ENCODE measurements at places on chromosomes 11 and 22.
A peak's percentile ranks its signal among the peaks of the same experiment; 100 is the strongest.

DNA sequence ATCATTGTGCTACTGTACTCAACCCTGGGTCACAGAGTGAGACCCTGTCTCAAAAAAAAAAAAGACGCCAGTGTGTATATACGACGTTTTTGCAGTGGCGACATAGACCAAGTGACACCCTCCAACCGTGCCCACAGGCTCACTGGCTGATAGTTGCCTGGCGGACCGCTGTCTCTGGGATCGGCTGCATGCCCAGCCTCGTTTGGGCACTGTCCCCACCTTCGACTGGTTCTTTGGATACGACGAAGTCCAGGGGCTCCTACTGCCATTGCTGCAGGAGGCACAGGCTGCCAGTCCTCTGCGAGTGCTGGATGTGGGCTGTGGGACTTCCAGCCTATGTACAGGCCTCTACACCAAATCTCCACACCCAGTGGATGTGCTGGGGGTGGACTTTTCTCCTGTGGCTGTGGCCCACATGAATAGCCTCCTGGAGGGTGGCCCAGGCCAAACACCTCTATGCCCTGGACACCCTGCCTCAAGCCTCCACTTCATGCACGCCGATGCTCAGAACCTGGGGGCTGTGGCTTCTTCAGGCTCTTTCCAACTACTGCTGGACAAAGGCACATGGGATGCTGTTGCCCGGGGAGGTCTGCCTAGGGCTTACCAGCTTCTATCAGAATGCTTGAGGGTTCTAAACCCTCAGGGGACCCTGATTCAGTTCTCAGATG lies 1.3 kb downstream of the CSKMT start:
- DNase-seq: no peak

GRCh38 chr11:65204143-65204542 lies 22.4 kb downstream of the CAPN1 start:
- no peak for DNase-seq

GRCh38 chr11:34333787-34334186 lies 24.0 kb downstream of the ABTB2 start:
- no peak for DNase-seq

DNA sequence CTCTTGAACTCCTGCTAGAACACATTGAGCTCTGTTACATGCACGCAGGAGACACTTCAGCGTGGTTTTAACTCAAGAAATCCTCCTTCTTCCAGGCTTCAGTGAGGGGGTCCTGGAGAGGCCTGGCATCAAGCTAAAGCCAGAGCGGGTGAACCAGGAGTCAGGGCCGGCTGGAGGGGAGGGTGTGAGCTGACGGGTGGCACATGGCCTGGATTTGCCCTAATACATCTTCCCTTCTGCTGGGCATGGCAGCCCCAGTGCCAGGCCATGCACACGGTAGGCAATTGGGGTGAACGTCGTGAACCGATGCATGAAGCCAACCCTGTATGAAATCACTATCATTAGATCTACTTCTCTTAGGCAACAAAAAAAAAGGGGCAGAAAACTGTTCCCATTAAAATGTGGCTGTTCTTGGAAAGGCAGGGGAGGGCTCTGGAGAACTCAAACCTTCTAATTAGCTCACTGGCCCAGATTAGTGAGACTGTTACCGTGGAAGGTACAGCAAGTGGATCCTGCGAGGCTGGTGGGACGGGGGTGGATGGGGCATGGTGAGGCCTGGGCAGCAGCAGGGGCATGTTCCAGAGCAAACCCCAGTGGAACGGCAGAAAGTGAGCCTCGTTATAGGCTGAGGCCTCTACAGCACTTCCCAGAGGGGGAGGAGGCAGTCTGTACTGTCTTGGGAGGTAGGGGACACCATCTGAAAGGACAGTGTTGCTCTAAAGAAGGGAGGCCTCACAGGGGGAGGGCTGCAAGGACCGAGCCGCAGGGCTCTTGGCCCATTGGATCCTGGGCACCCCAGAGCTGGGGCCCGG lies 10.6 kb downstream of the IFT27 start:
- no peak for DNase-seq

GRCh38 chr11:73429121-73429750 lies 53.0 kb downstream of the RELT start:
- no peak for DNase-seq

- no peak for DNase-seq
These were observed 5.9 kb downstream of the RANGAP1 start for GRCh38 chr22:41280065-41280464.

- no peak for DNase-seq
These were observed 12.5 kb upstream of the SMIM35 start for GRCh38 chr11:118098996-118099837.

DNA sequence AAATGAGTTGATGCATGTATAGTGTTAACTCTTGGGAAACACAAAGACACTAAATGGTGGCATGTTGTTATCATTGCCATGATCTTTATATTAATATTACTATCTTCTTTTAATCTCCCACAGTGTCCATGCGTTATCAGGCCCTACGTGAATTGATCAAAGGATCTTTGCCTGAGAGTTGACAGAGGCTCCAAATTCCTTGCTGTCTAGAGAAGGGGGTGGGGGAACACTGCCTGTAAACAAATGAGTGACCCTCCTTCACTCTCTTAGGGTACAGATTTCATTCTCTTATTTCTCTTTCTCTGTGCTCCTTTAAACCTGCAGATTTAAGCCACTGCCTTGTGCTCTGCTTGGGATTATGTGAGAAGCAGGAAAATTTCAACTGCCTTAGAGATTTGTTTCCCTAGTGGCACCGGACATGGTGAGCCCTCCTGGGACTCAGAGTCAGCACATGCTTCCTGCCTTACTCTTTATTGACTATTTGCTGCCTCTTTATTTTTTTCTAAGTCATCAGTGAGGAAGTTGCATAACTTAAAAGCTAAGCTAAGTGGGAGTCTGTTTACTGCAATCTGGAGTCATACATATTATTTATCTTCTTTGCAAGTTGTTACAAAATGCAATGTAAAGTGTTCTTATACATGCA lies 122.9 kb downstream of the MAML2 start:
- DNase-seq: no peak

DNA sequence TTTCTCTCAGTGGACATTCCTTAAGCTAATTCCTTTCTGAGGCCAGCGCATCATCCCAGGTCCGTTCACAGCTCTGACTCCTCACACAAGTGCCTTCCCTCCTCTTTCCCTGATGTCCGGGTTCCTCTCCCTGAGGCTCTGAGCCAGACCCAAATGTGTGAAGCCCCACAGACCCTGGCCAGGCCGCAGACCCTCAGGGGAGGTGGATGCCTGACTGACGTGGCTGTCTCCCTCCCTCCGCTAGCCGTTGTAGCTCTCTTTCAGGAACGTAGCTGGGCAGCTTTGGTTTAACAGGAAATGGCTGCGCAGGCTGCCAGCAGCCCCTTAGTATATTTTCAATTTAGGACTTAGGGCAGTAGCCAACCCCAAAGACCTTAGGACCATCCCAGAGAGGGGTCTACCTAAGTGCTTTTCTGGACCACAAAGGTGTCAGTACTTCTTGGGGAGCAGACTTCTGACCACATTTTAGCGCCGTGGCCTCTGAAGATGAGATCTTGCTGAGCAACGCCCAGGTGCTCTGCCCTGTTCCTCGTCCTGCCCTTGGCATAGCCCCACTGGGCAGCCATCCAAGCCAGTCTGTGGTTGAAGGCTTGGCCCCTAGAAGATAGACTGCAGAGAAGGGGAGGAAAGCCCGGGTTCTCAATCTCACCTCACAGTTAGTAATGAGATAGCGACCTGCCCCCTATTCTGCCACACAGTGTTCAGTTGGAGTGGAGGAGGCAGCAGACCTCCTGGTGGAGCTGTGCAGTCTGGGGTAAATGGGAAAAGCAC lies 27.0 kb downstream of the MYBPC3 start:
- no peak for DNase-seq

GRCh38 chr11:58998480-58999290 lies 59.4 kb downstream of the GLYATL1 start:
- no peak for DNase-seq

DNA sequence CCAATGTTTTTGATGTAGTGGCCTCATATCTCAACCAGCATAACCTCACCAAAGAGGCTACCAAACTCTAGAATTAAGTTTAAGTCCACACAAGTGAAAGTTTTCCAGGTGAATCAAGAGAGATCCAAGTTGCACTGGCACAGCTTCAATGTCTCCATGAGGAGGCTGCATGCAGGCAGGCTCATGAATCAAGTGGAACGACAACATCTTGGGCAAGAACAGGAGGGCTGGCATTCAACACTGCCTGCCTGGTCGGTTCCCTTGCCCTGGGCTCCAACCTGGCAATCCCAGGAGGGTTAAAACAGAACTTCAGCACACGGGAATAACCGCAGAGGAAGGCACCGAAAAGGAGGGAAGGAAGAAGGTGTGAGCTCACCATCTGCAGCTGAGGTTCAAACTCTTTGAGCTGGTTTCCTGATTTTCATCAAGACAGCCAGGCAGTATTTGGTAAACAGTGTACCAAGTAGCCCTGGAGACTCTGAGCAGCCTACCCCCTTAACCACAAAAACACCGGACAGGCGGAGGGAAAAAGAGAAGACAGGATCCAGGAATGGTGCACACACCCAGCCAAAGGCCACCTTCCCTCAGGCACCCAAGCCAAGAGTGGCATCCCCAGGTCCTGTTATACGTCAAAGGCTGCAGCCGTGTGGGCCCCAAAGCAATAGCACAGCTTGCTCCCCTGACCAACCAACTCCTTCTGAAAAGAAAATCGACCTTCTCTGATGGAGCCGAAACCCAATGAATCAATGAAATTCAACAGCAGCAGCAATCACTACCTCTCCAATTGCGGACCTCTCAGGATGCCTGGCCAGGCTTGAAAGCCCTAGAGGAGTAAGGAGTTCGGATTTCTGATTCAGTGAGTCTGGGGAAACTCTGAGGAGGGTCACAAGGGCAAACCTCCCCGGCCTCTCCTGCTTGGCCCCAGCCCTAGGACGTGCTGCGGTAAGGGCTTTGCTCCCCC lies 1.3 kb downstream of the PACSIN2 start:
- no peak for DNase-seq

- peak; percentile 15 for DNase-seq
These were observed 22.0 kb downstream of the RSPH14 start for GRCh38 chr22:23119494-23120414.

DNA sequence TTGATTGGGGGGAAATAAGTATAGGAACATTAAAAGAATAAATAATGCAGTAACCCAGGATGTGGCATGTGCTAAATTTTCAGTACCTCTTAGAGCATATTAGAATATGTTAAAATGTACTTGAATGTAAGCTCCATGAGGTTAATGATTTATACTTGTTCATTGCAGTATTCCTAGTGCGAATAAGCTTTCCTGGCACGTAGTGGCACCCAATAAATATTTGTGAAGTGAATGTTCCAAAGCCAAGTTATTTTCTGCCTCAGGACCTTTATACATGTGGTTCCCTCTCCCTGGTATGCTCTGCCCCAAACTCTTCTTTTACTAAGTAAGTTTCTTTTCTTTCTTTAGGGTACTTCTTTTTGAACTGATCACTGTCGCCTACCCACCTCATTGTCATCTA lies 118.8 kb downstream of the DBX1 start:
- no peak for DNase-seq

DNA sequence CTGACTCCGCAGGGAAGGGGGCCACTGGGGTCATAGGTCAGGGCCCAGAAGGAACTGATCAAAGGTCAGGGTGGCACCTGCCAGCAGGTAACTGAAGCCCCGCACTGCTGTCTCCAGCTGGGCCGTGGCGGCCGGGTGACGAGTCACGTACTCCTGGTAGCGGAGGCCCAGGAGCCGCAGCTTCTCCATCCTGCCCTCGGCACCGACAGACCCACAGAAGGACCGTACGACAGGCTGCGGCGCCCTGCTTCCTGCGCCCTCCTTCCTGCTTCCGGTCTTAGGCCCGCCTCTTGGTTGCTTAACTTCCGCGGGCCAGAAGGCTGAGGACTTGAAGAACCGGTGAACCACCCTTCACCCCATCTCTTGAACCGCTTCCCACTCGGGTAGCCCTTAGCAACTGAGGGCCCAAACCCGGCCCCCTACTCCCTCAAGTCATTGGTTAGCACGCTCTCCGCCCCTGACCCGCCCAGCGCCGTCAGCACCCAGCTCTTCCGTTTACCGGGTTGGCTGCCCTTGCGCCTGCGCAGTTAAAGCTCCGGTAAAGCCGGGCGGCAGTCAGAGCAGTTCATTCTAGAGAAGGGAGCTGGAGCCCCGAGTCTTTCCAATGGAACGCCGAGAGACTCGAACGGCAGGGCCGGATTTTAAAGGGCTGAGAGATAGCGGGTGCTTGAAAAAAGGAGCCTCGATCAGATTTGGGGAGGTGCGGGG lies at the start of gene PEX16:
PEX16 (minus strand) TSS at position 255 of the 708 bp plus-strand sequence; CDS start at position 189, 66 bp downstream.
- peak; percentile 98 for DNase-seq

DNA sequence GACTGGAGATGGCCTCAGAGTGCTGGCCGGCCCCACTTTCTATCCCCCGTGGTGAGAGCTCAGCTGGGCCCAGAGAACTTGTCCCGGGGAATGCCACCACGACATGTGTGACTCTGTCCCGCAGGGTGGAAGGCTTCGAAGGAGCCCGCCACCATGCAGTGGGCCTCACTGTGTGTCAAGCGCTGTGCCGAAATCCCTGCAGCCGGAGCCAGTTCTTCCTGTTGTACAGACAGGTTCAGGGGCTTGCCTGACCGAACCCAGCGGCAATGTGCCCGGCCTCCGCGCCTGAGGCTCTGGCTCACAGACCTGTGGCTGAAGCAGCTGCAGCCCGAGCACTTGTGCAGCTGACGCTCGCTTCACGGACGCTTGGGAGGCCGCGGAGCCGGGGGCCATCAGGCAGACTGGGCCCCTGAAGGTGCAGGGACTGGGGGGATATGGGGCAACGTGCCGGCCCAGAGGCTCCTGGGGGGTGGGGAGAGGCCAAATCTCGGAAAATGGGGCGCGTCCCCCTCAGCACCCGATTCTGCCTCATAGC lies 650 bp downstream of the PPM1F start:
- DNase-seq: peak; percentile 19

DNA sequence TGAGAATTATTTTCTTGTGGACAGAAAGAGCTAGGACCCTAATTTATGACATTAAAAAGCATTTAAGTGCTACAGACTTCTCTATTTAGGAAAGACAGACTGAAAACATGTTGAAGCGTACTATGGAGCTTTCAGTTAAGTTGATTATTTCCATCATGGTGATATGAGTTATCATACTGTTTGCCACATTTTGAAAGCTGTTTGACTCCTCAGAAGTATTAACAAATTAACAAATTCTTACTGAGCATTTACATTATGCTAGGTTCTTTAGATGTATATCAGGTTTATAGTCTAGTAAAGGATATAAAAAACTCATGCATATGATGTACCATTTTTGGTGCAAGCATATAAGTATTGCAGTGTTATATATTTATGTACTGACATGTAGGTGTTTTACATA lies 50.1 kb downstream of the ARHGEF12 start:
- DNase-seq: no peak

DNA sequence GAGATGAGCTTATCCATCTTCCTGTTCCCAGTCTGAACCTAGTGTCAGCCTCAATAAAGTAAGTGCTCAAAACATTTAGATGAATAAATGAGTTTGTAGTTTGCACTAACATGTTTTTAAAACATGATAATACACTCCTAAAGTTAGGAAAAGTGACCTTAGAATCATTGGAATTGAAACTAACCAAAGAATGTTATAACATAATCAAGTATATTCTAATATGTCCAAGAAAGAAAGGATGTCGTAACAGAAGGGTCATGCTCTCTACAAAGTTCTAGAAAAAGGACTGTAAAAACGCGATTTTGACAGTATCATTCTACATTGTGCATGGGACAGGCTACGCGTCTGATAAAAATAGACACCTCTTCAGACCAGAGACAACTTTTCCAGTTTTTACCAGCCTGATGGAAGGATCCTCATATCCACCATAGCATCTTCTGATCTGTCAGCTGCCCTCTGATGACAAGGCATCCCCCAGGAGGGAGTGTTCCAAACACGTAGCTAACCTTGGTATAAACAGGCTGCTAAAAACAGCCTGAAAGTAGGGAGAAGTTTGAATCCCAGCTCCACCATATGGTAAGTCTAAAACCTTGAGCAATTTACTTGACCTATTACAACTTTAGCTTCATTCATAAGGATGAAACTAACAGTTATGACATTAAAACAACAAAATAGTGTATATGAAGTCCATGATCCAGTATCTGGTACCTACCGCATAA lies 30.2 kb downstream of the CLMP start:
- no peak for DNase-seq

All from stimulated activated naive B cell treated with anti-CD40 and anti-IgM and Interleukin-4, amounts not matched to agents 10 μg/mL and 1 μg/mL and 100 μg/mL, for 72 hours (primary cell).